Activated CD8-positive, alpha-beta T cell treated with anti-CD3 and anti-CD28 coated beads, Interleukin-2, amount 10 ng/mL, durations not matched to agents 7 days and 5 days (primary cell): ENCODE measurements at places on chromosomes 7 and 10.

- no peak for DNase-seq
Measured at GRCh38 chr7:93636276-93636675, 61.8 kb upstream of the CALCR start.

DNA sequence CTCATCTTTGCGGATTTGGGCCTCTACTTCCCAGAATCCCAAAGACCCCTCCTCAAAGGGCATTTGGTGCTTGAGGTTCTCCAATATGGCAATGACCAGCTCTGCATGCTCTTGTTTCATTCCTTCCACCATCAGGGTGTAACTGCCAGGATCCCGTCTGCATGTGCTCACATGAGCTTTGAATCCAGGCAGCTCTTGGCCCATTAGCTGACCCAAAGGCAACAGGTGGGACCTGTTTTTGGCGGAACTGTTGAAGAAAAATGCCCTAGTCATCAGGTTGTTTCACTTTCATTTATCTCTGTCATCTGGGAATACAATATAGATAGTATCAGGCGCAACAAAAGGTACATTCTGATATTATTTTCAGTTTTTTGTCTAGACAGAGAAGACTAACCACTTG lies 159.1 kb upstream of the TCF7L2 start:
- DNase-seq, result no peak

- peak; percentile 83 for DNase-seq
Measured at GRCh38 chr10:79137826-79138225, 69.1 kb downstream of the ZMIZ1 start.

DNA sequence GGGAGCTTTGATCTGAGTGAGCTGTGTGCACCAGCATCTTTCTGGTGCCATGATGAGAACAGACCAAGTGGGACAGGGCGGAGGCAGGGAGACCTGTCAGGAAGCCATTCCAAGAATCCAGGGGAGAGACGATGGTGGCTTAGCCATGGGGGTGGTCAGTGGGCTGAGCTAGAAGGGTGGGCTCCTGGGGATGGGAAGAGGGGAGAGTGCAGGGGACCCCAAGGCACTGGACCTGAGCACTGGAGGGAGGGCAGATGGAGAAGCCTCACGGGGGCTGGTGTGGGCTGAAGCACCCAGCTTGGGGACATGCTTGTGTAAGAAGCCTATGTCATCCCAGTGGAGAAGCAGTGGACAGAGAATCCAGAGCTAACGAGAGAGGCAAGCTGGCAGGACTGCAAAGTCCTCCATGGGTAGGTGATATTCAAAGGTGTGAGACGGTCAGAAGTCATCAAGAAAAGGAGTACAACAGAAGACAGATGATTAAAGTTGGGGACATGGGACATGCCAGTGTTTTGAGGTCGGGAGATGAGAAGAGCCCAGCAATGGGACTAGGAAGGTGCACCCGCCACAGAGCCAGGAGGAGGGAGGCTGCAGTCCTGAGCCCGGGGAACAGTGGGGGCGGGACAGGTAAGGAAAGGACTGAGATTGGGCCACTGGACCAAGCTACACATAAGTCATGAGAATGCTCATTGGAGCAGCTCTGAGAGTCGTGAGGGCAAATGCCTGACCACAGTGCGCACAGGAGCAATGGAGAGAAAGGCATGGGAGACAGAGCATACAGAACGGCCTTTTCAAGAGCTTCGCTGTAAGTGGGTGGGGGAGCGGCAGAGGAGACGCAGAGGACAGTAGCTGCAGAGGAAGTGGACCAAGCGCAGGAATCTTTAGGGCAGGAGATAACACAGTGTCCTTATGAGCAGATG lies 72.0 kb downstream of the GRID1 start:
- DNase-seq, result peak; percentile 12

DNA sequence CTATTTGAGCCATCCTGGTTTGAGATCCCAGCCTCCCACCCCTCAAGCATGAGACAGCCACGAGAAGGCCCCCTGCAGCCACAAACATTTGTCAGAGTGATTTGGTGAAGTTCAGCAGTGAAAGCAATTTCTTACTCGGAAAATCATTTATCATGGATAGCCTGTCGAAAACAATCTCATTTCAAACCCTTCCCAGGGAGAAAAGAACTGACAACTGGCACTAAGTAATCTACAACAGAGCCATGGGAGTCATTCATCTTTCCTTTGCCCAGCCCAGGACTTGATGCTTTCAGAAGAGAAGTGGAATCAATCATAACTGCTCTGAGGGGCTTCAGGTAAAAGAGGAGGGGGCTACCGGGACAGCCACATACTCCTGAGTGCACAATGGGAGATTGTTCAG lies 411.2 kb downstream of the KCNMA1 start:
- no peak for DNase-seq

DNA sequence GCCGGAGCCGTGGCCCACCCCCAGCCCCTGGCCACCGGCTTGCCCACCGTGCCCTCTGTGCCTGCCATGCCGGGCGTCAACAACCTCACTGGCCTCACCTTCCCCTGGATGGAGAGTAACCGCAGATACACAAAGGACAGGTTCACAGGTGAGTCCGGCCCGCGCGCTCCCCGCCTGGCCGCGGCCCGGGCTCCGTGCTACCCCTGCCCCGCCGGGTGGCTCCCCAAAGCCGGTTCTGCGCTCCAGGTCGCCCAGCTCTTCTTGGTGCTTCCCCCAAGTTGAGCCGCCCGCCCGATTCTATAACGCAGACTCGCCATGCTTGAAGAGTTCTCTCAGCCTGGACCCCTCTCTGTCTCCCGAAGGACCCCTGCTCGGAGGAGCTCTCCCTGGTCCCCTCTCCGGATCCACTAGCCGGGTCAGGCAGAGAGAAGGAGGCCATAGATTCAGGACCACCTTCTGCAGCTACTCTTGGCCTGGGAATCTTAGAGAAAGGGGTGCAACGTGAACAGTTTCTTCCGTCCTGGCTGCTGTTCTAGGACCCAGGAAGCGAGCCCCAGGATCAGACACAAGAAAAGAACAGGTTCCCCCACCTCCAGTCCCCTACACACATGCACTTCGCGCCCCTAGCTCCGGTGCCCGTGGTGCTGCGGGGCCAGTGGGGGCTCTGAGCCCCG lies 999 bp downstream of the TLX1 start:
- DNase-seq, result no peak

GRCh38 chr10:105925045-105925785 lies 1239.3 kb downstream of the SORCS1 start:
- DNase-seq, result no peak
